ENCODE measurements at places on chromosomes 12 and 14.
A peak's percentile ranks its signal among the peaks of the same experiment; 100 is the strongest.

GRCh38 chr14:54857830-54858269 is 44.8 kb downstream of the GCH1 start:
- no peak for DNase-seq

- DNase-seq, result no peak
Observed at GRCh38 chr14:74614508-74615495, 2.8 kb upstream of the LTBP2 start.

GRCh38 chr14:96212140-96212539 is 7.5 kb downstream of the BDKRB2 start:
- DNase-seq, result no peak

DNA sequence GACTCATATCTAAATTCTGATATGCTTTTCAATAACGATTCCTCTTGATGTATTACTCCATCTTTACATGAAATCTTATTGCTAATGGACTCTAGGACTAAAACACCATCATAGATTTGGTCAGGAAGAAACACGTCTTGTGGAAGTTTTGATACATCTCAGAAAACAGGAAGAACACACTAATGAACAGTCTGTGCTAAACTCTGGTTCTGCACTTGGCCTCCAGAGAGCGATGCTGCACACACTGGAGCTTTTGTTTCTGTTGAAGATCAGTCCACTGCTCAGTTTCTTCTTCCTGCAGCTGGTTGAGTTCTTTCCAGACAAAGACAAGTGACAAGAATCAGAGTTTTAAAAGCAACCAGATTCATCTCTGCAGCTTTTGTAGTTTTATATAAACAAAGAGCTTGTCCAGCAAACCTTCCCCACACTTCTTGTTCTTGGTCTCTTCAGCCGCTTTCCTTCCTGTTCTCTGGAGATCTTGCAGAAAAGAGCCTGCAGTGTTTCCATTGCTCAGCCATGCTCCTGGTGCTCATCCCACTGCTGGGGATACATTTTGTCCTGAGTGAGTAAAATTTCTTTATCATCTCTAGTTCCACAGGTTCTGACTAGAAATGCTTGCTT is 229.1 kb upstream of the OR4E1 start:
- DNase-seq, result no peak

GRCh38 chr12:20807192-20808080 is 3.1 kb upstream of the SLCO1B3 start:
- DNase-seq, result peak; percentile 29

DNA sequence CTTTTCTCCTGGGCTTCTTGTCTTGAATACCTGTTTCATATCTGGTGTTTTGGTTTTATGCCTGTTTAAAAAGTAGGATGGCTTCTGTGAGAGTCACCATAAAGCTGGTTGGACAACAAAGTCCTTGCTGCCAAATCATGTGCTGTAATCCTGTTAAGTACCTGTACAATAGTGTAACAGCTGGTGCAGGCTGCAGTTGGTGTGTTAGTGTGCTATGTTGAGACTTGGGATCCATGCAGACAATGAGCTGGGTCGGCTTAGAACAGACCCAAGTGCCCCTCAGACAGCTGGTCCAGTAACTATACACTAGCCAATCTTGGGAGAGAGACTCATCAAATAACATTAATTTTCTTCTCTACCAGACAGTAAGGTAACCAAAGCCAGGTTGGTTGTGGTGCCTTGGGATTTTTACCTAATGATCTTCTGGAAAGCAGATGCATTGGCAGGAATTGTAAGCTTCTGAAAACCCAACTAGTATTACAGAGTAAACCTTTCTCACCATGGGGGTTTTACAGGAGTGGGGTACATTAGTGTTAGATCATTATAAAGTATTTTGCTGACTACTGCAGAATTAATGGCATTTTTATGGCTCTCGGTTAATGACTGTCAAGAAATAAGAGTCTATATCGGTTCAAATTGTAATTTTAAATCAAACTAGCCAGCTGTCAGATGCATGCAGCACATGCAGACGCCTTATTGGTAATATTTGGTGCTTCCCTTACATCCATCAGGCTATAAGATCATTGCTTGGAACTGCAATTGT is 231.2 kb downstream of the PDZRN4 start:
- DNase-seq, result no peak

DNA sequence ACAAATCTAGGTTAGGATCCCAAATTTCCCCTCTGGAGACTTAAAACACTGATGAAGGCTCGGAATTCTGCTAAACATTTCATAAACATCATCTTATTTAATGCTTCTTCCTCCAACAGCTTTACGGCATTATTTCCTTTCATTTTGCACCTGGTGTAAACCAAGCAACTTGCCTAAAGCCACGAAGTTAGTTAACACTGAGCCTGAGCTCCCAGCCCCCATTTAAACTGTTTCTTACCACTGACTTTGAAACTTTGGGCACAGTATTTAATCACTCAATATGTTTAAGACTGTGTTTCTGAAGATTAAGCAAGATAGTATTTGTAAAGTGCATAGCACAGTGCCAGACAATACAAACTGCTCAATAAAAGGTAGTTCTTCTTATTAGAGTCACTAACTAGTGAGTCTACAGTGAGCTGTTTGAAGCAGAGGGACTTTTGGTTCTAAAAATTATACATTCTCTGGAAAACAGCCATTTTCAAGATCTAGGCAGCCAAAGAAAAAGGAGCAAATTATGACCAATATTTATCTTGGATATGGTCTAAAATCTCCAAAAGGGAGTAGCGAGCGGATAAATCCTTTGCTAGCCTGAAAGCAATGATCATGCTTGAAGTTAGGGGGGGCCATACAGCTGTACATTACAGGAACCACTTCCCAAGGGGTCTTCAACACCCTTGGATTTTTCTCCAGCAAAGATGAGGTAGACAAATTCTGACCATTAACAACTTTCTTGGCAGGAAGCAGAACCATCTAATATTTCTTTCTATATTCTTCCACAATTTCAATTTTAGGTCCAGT is 4.0 kb downstream of the EGLN3 start:
- DNase-seq, result no peak

DNA sequence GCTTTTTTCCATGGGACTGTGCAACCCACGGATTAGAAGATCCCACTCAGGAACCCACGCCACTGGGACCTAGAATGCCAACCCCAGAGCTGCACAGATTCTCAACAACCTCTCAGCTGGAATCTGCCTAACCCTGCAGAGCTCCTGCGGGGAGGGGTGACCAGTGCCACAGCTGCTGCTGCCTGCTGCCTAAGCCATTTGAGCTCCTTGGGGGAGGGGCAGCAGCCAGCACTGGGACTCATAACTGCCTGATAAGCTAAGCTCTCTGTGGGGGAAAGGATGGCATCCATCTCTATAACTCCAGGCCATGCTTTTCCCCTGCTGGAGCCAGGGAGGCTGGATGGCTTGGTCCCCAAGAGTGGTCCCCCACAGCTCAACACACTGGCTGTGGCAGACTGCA is 182.8 kb downstream of the SLC5A8 start:
- no peak for DNase-seq

- DNase-seq, result no peak
Observed at GRCh38 chr14:31582286-31582691, 21.1 kb downstream of the NUBPL start.

DNA sequence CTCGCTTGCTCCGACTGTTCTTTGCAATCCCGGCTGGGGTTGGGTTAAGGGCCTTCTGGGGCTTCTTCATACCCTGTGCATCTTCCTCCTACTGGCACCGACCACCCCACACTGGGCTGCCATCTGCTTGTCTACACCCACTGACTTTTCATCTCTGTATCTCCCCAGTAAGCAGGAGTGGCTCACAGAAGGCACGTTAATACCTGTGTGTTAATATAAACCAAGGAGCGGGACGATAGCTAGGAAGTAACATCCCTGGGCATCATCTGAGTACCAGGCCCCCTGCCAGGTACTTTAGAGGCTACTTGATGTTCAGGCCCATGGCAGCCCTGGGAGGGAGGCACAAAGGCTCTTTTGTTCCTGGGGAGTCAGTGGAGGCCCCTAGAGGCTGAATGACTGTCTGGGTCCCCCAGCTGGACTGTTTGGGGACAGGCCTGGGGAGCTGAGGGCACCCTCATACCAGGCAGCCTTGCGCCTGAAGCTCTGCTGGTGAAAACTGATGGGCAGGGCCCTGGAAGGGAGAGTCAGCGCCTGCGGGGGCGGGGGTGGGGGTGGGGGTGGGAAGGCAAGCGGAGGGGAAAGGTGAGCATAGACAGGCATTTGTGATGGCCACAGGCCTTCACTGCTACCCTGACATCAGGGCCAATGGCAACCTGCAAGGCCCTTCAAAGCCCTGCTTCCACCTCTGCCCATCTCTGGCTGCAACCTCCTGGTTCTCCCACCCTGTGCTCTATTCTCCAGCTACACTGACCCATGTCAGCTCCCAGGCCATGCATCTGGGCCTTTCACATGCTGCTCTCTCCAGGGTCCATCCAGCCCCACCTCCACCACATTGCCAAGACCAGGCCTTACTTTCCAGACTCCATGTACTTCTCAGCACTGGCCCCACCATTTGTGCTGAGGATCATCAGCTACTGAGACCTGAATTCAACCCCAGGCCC is 34.2 kb upstream of the DEGS2 start:
- DNase-seq, result no peak

GRCh38 chr12:93950311-93950710 is 198.1 kb upstream of the PLXNC1 start:
- no peak for DNase-seq

DNA sequence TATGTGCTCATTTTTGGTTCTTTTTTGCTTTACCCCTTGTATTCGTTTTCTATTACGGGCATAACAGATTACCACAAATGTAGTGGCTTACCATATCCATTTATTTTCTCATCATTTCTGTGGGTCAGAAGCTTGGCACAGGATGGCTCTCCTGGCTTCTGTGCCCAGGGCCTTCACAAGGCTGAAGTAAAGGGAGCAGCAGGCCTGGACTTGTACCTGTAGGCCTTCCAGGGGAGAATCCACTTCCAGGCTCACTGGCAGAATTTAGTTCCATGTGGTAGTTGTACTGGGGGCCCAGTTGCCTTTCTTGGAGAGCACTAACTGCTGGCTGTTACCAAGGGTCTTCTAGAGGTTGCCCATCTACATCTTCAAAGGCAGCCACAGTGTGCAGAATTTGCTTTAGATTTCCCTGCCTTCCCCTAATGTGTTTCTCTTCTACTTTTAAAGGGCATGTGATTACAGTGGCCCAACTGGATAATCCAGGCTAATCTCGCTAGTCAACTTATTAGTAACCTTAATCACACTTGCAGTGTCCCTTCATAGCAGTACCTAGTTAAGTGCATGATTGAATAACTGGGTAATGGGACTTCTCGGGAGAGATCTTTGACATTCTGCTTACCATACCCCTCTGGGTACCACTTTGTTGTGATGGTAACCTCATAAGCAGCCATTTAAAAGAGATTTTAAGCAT is 67.0 kb downstream of the CRADD start:
- no peak for DNase-seq

DNA sequence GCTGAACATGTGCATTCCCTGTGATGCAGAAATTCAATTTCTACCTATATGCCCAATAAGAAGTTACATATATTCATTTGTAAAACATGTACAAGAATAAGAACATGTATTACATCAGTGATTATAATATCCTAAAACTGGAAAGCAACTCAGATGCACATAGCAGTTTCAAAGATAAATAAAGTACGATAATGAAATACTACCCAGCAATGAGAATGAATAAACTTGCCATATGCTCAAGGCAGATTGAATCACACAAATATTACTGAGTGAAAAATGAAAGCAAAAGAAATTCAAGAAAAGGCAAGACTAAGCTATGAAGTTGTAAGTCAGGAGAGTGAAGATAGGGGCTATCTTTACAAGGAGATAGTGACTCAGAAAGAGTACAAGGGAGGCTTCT is 345.3 kb upstream of the OR4E1 start:
- no peak for DNase-seq

DNA sequence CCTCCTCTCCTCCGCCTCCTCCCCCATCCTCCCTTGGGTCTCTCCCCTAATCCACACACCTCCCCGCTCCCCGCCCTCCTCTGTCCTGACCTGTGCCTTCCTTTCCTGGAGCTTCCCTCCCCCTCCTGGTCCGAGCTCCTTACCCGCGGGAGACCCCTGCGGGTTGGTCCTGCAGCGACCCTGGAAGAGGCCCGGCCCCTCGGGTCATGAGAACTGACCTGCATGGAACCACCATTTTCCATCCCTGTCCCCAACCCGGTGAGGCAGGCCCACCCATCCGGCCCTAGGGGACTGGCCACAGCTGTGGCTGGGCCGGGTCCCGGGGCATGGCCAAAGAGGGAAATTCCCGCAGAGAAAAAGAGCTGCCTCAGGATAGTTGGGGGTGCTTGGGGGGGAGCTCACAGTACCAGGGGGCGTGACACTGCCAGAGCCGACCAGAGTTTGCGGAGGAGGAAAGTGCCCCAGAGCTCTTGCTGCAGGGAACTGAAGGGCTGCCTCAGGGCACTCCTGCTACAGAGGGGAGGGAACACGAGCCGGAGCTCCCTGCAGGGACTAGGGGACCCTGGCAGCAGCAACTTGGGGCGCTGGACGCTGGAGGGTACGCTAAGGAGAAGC is 613 bp downstream of the ARHGEF40 start:
- DNase-seq, result peak; percentile 40

GRCh38 chr12:122159882-122160281 is 14.1 kb downstream of the IL31 start:
- no peak for DNase-seq

GRCh38 chr12:104930388-104931326 is 27.4 kb downstream of the SLC41A2 start:
- DNase-seq, result no peak

GRCh38 chr14:63986789-63987533 is 134.2 kb downstream of the SYNE2 start:
- DNase-seq, result no peak

GRCh38 chr14:69819607-69820006 is 22.6 kb upstream of the SLC10A1 start:
- DNase-seq, result no peak

DNA sequence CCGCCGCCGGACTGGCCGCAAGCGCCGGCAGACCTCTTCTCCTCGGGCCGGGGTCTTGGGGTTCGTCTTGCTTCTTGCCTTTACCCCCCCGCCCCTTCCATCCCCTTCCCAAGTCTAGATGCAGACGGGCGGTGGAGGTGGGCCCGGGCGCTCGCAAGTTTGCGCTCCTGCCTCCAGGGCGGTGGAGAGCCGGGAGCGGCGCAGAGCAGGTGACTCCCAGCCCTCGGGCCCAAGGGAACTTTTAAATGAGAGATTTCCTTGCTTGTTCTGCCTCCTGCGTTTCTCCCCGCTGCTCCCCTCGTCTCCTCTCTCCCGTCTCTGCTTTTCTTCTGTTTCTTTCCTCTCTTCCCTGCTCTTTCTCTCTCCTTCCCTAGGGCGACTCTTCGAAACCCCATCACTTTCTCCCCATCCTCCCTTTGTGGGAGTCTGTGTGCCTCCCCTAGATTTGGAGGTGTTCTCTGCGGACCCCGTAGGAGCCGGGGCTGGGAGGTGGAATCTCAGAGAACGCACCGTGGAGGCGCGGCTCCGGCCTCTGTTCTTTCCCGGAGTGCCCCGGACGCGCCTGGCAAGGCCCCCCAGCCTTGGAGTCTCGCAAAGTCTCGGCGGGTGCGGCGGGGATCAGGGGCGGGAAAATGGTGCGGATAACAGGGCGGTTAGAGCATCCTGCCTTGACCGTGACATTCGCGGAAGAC is 114.7 kb upstream of the MYL2 start:
- DNase-seq, result peak; percentile 68

DNA sequence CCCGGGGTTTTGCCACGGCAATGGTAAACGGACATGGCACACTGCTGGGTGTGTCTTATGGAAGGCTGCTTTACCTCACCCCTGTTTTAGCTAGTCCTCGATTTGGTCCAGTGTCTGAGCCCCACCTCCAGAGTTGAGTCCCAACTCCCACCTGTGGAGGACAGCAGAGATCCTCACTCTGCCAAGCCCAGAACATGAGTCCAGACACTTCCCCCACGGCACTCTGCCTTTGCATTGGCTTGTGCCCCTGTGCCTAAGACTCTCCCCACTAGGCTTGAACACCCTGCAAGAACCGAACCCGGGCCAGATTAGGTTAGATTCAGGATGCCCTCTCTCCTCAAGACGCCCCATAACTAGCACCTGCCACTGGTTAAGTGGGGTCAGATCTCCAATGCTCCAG is 59.8 kb upstream of the C14orf180 start:
- no peak for DNase-seq
